ENCODE measurements at places on chromosomes 3 and 15.

- no peak for DNase-seq
Measured at GRCh38 chr3:68239542-68239941, 585.1 kb upstream of the SUCLG2 start.

DNA sequence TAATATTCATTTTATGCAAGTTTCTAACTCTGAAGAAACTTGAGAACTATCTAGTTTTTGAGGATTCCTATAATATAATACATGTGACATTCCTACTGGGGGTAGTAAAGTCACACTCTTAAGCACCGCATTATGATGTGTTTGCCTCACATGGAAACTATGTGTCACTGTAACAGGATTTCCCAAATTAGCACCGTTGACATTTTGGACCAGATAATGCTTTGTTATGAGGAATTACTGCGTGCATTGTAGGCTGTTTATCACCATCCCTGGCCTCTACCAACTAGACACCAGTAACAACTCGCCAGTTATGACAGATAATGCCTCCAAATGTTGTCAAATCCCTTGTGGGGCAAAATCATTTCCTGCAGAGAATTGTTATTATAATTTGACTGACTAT is 267.8 kb downstream of the RAP2B start:
- DNase-seq, result peak; percentile 7

- no peak for DNase-seq
Measured at GRCh38 chr15:73959012-73959581, 32.8 kb downstream of the LOXL1 start.

GRCh38 chr15:96756146-96756545 is 425.6 kb downstream of the NR2F2 start:
- DNase-seq, result no peak

DNA sequence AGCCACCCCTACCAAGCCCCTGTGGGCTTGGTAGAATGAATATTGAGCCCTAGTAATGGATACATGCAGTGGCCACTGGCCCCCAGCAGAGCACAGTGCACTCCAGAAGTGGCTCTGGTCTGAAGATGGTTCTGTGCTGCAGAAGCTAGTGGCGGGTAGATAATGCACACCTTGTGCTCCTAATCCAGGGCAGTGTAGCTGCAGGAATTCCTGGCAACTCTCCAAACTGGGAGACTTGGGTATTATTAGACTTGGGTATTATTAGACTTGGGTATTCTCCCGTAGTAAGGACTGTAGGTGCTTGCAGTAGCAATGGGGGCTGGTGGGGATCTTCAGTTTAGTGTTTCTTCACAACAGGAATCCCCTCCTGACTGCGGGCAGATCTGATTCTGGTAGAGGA is 34.7 kb downstream of the NUSAP1 start:
- no peak for DNase-seq

DNA sequence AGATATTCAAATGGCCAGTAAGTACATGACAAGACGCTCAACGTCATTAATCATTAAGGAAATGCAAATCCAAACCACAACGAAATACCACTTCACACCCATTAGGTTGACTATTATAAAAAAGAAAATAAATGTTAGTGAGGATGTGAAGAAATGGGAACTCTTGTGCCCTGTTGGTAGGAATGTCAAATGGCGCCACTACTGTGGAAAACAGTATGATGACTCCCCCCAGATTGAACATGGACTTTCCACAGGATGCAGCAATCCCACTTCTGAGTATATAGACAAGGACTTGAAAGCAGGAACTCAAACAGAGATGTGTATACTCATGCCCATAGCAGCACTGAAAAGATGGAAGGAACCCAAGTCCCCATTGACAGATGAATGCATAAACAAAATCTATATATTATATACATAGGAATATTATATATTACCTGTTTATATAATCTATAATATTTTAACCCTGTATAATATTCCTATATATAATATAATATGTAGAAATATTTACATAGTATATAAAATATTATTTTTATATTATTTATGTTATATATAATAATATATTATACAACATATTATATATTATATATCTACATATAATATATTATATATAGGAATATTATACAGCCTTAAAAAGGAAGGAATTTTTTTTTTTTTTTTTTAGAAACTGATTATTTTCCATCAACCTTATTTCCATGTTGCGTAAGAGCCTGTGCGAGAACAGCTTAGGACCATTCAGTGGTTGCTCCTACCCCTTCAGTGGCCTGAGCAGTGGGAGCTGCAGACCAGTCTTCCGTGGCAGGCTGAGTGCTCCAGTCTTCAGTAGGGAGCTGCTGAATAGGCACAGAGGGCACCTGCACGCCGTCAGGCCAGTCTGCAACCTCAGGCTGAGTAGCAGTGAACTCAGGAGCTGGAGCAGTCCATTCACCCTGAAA is 17.6 kb upstream of the PIGZ start:
- no peak for DNase-seq

- DNase-seq, result peak; percentile 71
Measured at GRCh38 chr15:29270169-29270955, 740 bp upstream of the NSMCE3 start.

- peak; percentile 72 for DNase-seq
Measured at GRCh38 chr3:41202834-41203345, 3.6 kb downstream of the CTNNB1 start.

DNA sequence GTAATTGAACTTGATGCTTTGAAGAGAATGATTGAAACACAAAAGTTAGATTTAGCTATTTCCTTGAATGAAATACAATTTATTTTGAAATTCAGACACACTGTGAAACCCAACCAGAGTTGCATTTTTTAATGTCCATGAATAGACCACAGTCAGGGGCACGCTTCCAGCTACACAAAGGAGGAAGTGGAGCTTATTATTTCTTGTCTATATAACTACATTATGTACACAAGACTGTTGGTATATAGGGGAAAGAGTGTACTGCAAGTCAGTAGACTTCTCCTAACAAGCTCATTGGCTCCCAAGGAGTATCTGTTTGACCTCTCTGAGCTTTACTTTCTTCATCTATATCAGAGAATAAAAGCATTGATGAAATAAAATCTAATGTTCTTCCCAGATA is 326.2 kb downstream of the RYR3 start:
- DNase-seq, result no peak

DNA sequence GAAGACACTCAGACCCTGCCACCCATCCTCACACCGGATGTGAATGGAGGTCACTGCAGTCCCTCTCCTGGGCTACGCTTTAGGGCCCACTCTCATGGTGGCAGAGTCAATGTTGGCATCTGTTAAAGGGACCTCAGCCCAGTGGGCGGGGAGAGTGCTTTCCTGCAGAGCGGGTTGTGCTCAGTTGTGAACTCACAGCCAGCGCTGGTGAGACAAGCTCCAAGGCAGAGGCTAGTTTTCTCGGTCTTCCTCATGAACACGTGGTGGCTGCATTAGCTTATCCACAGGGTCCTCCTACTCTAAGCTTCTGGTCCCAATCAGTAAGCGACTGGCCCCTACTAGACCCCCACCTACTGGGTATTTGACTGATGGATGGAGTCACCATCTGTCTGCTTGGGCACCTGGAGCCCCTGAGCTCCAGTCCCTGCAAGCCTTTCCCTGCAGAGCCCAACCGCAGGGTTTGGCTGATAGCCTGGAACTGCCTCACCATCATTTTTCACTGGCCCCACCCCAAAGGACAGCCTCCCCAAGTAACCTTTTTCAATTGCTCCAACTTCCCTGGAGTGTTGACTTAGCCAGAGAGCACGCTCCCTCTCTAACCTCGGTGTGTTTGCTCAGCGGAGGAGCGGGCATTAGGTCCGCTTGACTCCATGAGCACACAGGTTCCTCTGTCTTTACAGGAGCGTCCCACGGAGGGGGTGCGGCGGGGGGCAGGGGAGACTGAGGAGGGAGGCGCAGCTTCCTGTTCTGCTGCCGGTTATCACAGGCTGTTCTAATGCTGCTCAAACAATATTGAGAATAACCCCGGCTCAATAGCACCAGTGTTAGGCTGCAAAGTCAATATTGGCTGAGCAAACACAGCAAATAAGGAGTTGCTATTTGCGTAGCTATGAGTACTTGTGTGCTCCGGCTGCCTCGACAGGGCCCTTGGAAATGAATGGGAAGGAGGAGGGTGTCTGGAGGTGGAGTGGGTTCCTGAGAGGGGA is 141.7 kb downstream of the RPLP1 start:
- DNase-seq, result peak; percentile 70

DNA sequence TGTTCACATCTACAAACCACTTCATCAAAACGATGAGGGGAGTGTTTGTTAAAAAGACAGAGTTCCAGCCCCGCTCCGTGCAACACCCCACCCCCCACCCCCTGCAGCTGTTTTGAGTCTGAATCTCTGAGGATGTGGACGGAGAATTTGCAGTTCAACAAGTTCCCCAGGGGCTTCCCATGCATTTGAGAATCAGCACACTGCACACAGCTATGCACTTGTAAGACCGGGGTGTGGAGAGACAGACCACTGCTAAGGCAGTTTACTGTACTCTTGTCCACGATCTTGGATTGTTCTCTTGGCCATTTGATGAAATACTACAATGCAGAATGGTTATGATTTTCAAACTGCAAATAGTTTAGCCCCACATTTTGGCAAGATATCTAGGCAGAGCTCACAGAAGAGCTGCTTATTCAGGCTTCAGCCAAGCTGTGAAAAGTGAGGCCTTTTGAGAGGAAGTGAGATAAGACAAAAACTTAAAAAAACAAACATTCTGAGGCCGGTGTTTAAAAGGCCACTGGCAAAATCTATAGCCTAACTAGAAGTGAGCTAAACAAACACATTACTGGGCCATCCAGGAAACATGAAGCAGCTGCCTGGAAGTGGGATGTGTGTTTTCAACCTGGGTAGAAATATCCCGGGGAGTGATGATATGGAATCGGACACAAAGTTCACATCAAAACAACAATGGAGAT is 308.2 kb upstream of the ADAMTS9 start:
- DNase-seq, result no peak

DNA sequence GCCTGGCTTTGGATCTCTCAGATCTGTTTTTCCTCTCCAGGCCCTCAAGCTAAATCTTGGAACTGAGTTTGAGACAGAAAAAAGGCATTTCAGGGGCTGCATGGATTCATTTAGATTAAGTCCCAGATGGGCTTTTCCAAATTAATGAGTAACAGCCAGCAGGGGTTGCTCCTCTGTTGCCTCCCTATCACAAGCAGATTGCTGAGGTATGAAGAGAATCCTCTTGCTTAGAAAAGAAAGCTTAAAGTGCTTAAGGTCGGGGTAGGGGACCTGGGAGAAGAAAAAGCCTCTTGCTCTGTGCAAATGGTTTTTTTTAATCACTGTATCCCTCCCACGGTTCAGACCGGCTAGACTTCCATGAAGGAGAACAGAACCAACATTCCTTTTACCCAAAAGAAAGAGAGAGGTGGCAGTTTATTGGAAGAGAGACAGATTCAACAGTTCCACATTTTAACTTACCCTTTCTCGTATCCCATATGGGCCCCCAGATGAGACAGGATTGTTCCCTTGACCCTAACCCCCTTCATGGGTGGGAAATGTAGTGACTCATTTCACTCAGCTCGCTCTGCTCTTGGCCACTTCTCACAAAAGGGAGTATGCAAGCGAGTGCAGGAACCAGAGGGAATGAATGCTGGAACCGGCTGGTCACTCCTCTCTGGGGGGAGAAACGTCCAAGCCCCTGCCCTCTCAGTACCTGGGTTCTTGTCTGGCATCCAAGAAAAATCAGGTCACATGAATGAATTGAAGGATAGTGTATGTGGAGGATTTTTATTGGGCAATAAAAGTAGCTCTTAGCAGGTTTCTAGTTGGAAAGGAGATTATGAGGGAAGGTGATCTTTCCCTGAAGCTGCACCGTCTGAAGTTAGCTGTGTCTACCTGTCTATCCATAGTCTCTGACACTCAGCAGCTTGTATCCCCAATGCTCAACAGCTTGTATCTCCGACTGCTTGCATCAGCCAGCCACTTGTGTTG is 745.2 kb downstream of the SI start:
- no peak for DNase-seq

- peak; percentile 55 for DNase-seq
Measured at GRCh38 chr3:186411994-186412393, 50.0 kb upstream of the DGKG start.

DNA sequence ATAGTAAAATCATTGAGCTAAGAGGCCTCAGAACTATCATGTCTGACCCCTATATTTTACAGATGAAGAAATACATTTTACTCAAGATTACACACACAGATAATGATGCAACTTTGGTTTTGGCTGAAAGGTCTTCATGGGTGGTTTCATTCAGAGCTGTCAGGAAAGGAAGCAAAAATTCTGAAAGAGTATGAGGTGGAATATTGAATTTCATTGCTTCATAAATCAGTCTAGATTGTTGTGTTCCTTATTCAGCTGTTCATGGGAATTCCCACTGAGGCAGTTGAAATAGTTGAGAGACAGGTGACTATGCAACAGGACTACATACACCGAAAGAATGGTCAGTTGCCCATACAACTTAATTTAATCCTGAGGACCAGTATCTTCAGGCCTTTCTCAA is 39.4 kb downstream of the CD200 start:
- peak; percentile 39 for DNase-seq

GRCh38 chr15:31557899-31558298 is 231.3 kb downstream of the KLF13 start:
- no peak for DNase-seq

- DNase-seq, result no peak
Measured at GRCh38 chr15:50890751-50891150, 17.7 kb upstream of the AP4E1 start.

DNA sequence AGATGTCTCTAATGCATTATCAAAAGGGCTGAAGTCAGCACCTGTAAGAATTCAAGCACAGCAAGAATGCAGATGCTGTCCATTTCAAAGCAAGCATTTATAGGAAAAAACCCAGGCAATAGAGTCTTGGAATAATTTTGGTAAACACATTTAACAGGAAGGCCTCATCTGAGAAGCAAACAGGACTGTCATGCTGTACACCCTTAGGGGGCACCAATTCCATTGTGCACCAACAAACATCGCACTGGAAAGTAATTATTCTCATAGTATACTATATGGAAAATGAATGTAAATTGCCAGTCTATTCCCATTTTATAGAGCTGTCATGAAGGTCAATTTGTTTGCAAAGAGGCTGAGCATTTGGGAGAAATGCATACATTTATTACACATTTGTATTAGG is 247.3 kb upstream of the SUCLG2 start:
- DNase-seq, result no peak

DNA sequence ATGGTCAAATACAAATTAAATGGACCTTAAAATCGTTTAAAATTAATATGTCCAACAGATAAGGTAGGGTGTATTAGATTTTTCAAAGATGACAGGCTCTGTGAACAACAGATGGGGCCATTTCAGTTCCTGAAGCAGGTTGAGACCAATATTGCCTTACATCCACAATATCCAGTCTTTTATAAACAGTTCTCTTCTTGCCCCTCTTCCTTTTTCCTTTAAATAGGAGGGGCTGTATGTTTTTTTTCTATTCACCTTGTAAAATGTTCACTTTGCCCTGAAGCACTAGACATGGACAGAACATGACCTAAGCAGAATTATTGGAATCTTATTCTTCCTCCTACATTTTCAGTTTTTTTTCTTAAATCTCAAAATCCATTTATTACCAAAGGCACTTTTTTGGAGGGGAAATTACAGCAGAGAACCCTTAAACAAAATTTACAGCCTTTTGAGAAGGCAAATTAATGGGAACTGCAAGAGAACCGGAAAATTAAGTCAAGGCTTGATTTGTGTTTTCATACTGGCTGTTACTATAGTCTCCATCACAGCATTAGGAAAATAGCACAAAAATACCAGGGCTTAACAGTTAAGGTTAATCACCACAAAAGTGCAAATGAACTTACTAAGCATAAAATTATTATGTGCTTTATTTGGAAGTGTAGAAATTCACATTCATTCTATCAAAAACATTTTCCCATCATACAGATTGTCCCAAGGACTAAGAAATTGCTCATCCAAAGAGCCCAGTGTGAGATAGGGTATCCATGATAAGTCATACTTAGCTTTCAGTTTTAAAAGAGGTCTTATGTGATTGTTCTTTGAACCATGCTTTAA is 55.8 kb downstream of the CMSS1 start:
- DNase-seq, result no peak

Data from fibroblast of mammary gland (primary cell).